T1000 (cell line): ENCODE measurements at places on chromosomes 3 and 15.

GRCh38 chr3:122012821-122013220, 9.2 kb downstream of the ILDR1 start:
- no peak for DNase-seq

DNA sequence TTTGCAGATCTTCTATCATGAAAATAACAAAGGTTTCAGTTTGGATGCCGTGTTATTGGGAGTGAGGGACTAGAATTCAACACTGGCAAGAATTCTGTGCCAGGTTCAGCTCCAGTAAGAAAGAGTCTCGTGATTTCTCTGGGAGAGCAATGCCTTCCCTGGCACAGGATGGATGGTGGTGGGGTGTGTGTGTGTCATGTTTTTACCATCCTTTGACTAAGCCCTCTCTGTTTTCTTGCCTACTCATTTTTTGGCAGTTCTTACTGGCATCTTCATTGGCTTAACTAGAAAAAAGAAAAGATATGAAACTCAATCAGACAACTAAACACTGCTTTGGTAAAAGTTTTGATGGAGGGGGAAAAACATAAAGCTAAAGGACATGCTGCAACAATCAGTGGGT, 86.6 kb downstream of the FMN1 start:
- DNase-seq, result no peak

- DNase-seq, result no peak
Observed at GRCh38 chr3:109050591-109051167, 67.3 kb downstream of the MORC1 start.

GRCh38 chr15:41876007-41876406, 17.8 kb downstream of the SPTBN5 start:
- DNase-seq, result no peak

DNA sequence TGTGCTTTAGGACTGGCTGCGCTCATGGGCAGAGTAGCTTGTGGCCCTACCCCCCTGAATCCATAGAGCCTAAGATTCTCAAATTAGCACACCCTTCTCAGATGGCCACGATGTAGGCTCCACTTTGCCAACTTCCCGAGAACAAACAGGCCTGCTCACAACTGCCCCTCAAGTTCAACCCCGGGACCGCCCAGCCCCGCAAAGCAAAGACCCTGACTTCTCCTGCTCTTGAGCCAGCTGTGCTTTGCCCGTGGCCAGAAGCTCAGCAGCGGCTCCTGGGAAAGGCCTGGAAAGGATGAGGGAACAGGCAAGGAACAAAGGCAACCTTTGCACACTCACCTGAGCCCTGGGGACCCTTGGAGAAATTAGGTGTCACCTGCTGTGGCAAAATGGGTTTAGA, 32.0 kb downstream of the CYP11A1 start:
- no peak for DNase-seq

DNA sequence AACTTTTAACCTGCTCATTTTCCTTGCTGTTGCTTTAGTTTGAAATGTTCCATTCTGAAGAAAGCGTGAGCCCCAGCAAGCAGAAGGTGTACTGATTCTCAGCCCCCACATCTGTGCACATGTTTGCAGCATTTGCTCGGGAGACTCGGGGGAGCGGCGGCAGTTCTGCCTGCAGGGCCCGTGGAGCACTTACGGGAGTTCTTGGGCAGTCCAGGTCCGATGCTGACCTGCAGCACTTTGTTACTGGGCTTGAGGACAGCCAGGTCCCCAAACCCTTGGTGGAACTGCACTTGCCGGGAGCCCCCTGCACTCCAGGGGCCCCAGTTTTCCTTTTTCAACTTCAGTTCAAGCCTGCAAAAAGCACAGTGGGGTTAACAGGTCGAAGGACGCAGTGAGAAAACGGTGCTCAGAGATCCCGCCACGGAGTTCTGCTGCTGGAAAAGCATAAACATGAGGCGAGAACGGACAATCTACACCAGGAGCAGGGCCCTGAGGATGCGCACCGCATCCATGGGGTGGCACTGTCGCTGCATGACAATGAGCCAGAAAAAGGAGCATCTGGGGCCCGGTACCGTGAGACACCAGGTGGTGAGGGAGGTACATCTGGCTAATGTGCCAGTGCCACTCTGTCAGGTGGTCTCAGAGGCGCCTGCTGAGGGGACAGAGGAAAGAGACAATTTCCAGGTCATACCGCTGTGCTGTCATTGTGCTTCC, 45.6 kb upstream of the LDHAL6B start:
- no peak for DNase-seq
